Activated CD8-positive, alpha-beta T cell treated with anti-CD3 and anti-CD28 coated beads for 36 hours (primary cell): ENCODE measurements at places on chromosomes 3 and 15. TPM values are rescaled to one million over a fixed set of nuclear protein-coding genes. Genes with fewer than 3 reads are reported as not detected.

- H3K4me3 ChIP-seq, result no peak overlapping the region
- no peaks in the 10 kb centered on the region for H3K27me3 ChIP-seq
- no peaks in the 10 kb centered on the region for H3K4me1 ChIP-seq
- H3K27ac ChIP-seq, result no peak overlapping the region
These were observed 45.6 kb upstream of the LDHAL6B start for GRCh38 chr15:59160880-59161593.

- no peak for DNase-seq
- H3K27ac ChIP-seq, result no peak overlapping the region
- no peaks in the 10 kb centered on the region for H3K36me3 ChIP-seq
- no peak overlapping the region for H3K4me3 ChIP-seq
- peaks cover 15% of the 10 kb centered on the region for H3K4me1 ChIP-seq
- peaks cover 2% of the 10 kb centered on the region for H3K27me3 ChIP-seq
These were observed 15.2 kb downstream of the DAZL start for GRCh38 chr3:16589867-16590624.

- no peak for DNase-seq
- H3K27ac ChIP-seq, result no peak overlapping the region
- H3K36me3 ChIP-seq, result peaks cover 35% of the 10 kb centered on the region
- peaks cover 34% of the 10 kb centered on the region for H3K4me1 ChIP-seq
These were observed 2.9 kb downstream of the ITPR1 start for GRCh38 chr3:4496087-4496452.

DNA sequence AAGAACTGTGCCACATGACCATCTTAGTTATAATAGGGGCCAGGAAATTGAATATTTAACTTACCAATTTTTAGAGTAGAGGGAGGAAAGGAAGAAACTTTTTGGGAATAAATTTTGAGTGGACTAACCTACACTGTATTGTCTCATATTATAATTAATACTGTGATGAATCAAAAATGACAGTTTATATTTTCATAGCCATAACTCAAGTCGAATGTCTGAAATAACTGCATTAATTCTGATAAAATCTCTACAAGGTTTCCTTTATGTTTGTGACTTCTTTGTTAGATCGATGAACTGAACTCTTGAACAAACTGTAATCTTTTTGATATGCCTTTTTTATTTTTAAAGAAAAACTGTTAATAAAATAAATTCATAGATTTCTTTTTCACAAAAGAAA, 132.8 kb upstream of the DPH6 start:
- DNase-seq, result no peak
- H3K27me3 ChIP-seq, result peaks cover 7% of the 10 kb centered on the region
- H3K36me3 ChIP-seq, result no peaks in the 10 kb centered on the region
- H3K4me3 ChIP-seq, result no peak overlapping the region

DNA sequence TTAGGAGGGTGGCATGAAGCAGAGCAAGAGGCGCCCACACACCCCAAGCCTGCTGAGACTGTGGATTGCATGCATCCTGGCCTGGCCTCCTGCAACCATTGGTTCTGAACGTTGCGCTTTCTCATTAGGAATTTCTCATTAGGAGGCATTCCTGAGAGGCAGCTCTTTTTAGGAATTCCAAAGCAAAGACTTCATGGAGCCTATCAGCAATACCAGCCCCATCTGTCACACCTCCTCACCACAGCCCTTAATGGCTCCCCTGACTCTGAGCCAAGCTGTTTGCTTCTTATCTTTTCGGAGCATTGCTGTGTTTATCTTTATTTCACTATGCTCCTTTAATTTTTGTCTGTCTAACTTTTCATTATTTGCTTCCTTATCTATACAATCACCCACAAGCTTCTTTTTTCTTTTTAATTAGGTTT, 226.9 kb downstream of the CACNA2D3 start:
- no peak for DNase-seq
- H3K4me3 ChIP-seq, result no peak overlapping the region
- no peaks in the 10 kb centered on the region for H3K4me1 ChIP-seq
- no peaks in the 10 kb centered on the region for H3K27me3 ChIP-seq
- H3K36me3 ChIP-seq, result no peaks in the 10 kb centered on the region

GRCh38 chr3:23623844-23624243, 181.9 kb upstream of the UBE2E1 start:
- DNase-seq, result no peak
- H3K36me3 ChIP-seq, result no peaks in the 10 kb centered on the region
- H3K4me1 ChIP-seq, result peaks cover 6% of the 10 kb centered on the region
- peaks cover 2% of the 10 kb centered on the region for H3K27me3 ChIP-seq
- no peak overlapping the region for H3K27ac ChIP-seq

DNA sequence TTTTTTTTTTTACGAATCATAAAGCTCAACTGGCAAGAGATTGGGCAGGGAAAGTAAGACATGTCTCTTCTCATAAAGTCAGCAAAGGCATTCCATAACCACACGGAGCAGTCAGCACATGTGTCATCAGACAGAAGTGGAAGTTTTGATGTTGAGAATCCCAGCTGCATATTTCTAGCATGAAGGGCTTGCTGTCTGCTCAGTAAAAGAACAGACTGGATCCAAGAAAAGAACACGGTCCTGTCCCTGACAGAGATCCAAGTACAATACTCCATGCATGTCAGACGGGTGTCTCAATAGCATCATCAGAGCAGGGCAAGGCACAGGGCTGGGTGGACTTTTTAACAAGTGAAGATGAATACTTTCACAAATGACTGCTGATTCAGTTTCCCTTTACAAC, 38.2 kb downstream of the ABI3BP start:
- no peaks in the 10 kb centered on the region for H3K36me3 ChIP-seq
- H3K4me3 ChIP-seq, result no peak overlapping the region
- peaks cover 10% of the 10 kb centered on the region for H3K27me3 ChIP-seq
- no peaks in the 10 kb centered on the region for H3K4me1 ChIP-seq
- no peak for DNase-seq
- no peak overlapping the region for H3K27ac ChIP-seq

GRCh38 chr3:16375891-16376290, 110.9 kb downstream of the OXNAD1 start:
- peaks cover 90% of the 10 kb centered on the region for H3K36me3 ChIP-seq
- peak overlapping the region; percentile 86 for H3K27ac ChIP-seq
- peaks cover 100% of the 10 kb centered on the region for H3K4me1 ChIP-seq
- no peaks in the 10 kb centered on the region for H3K27me3 ChIP-seq

- no peak overlapping the region for H3K27ac ChIP-seq
- peaks cover 8% of the 10 kb centered on the region for H3K27me3 ChIP-seq
- no peaks in the 10 kb centered on the region for H3K36me3 ChIP-seq
- no peak for DNase-seq
- H3K4me1 ChIP-seq, result peaks cover 2% of the 10 kb centered on the region
These were observed 149.6 kb downstream of the CHDH start for GRCh38 chr3:53696401-53697172.

- H3K4me3 ChIP-seq, result no peak overlapping the region
- H3K27me3 ChIP-seq, result no peaks in the 10 kb centered on the region
- peaks cover 19% of the 10 kb centered on the region for H3K4me1 ChIP-seq
- DNase-seq, result no peak
- peaks cover 33% of the 10 kb centered on the region for H3K36me3 ChIP-seq
These were observed 40.9 kb downstream of the SEMA3G start for GRCh38 chr3:52403955-52404354.

DNA sequence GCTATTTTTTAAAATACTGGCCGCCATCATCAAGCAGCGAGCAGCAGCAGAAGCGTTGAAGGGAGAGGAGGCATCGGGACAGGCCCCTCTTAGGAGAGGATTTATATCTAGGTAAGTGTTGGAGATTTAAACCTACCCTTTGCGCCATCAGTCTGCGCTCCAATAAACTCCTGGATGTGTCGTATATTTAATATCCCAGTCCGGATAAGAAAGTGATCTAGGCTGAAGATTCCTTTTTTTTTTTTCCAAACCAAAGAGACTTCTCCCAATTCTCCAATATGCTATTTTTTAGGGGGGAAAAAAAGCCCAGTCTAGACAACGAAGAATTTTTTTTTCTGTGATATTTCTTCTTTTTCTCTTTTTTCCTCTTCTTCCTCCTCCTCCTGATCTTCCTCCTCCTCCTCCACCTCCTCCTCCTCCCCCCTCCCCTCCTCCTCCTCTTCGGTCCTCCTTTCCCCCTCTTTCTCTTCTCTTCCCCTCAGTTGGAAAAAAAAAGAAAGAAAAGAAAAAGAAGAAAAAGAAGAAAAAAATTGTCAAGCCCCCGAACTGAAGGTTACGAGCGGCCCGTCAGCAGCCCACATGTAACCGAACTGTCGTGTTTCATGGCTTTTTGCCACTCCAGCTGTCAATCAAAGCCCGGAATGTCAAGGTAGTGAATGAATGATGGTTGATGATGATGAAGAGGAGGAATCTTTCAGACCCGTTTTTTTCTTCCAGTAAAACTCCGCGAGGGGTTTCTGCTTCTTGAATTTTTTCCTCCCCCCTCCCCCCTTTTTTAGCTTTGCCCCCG, 835 bp downstream of the MEIS2 start:
- H3K27ac ChIP-seq, result no peak overlapping the region
- H3K27me3 ChIP-seq, result peaks cover 81% of the 10 kb centered on the region
- peak; percentile 15 for DNase-seq
- H3K36me3 ChIP-seq, result peaks cover 11% of the 10 kb centered on the region
- H3K4me3 ChIP-seq, result peak overlapping the region; percentile 76

DNA sequence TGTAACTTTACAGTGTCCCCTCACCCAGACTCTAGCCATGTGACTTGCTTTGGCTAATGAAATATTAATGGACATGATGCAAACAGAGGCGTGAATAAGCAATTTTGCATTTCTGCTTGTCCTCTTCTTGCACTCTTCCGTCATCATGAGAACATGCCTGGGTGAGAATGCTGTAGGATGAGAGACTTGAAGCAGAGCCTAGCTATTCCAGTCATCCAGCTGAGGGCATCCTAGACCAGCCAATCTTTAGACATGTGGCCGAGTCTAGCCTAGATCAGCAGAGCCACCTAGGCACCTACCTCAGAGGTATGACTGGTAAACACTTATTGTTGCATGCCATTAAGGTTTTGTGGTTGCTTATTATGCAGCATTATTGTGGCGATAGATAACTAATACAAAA, 450.5 kb upstream of the AZI2 start:
- no peaks in the 10 kb centered on the region for H3K4me1 ChIP-seq
- DNase-seq, result no peak
- H3K27me3 ChIP-seq, result no peaks in the 10 kb centered on the region
- no peak overlapping the region for H3K4me3 ChIP-seq
- H3K27ac ChIP-seq, result no peak overlapping the region

DNA sequence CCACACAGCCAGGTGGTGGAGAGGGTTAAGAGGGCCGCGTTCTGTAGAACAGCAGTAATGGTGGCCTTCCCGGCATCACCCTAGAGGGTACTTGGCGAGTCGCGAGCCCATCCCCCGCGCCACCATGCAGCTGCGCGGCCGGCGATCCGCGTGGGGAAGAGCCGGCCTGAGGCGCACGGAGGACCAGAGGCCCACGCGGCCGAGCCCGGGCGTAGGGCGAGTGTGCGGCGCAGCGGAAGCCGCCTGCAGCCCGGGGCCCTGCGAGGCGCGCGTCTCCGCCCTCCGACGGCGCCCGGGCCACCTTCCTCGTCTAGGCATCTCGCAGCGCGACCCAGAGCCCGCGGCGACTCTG, 423 bp downstream of the TKT start:
- peaks cover 35% of the 10 kb centered on the region for H3K4me1 ChIP-seq
- H3K27me3 ChIP-seq, result no peaks in the 10 kb centered on the region
- peak overlapping the region; percentile 93 for H3K4me3 ChIP-seq
- peak overlapping the region; percentile 81 for H3K27ac ChIP-seq
- DNase-seq, result peak; percentile 51

DNA sequence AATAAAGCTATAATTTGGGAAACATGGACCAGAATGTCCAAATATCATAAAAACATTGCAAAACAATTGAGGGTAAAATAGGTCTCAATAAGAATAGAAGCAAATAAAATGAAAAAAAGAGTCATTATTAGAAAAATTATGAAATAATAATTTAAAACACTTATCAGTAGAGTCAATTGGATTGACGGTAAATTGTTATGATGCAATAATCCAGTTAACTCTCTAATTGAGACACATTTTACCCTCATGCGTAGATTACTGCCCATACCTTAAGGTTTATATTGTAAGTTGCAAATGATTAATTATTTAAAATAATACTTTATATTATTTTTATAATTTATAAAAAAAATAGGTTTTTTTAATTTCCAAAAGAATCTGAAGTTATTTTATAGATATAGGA, 73.4 kb upstream of the POU1F1 start:
- peaks cover 4% of the 10 kb centered on the region for H3K27me3 ChIP-seq
- H3K27ac ChIP-seq, result no peak overlapping the region
- H3K4me3 ChIP-seq, result no peak overlapping the region
- H3K36me3 ChIP-seq, result no peaks in the 10 kb centered on the region
- DNase-seq, result no peak
- no peaks in the 10 kb centered on the region for H3K4me1 ChIP-seq

GRCh38 chr3:17300441-17300840, 415.7 kb downstream of the PLCL2 start:
- no peak for DNase-seq
- H3K27me3 ChIP-seq, result no peaks in the 10 kb centered on the region
- H3K27ac ChIP-seq, result peak overlapping the region; percentile 74
- H3K4me3 ChIP-seq, result peak overlapping the region; percentile 17

- DNase-seq, result no peak
- no peak overlapping the region for H3K27ac ChIP-seq
- H3K27me3 ChIP-seq, result peaks cover 2% of the 10 kb centered on the region
- no peaks in the 10 kb centered on the region for H3K36me3 ChIP-seq
- H3K4me1 ChIP-seq, result no peaks in the 10 kb centered on the region
These were observed 103.7 kb downstream of the CADPS start for GRCh38 chr3:62771331-62772072.

DNA sequence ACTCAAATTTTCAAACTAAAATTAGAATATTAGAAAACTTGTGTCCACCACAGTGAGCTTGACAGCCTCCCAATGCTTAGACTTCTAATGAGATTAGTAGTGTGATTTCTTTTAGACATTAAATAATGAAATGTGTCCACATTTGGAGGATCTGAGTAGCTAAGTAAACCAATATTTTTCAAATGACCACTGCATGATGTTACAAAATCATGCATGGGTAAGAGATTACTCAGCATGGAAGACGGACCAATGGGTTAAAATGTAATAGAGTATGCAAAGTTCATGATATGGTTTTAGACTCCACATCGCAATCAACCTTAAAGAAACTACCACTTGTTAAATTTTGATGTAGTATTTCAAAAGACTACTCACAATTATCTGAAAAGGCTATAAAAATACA, 130.6 kb downstream of the IMPG2 start:
- H3K4me3 ChIP-seq, result no peak overlapping the region
- no peaks in the 10 kb centered on the region for H3K36me3 ChIP-seq
- no peaks in the 10 kb centered on the region for H3K4me1 ChIP-seq
- no peak for DNase-seq
- peaks cover 9% of the 10 kb centered on the region for H3K27me3 ChIP-seq
- H3K27ac ChIP-seq, result no peak overlapping the region

- H3K27ac ChIP-seq, result no peak overlapping the region
- H3K36me3 ChIP-seq, result no peaks in the 10 kb centered on the region
- no peak overlapping the region for H3K4me3 ChIP-seq
- DNase-seq, result no peak
- peaks cover 14% of the 10 kb centered on the region for H3K27me3 ChIP-seq
- H3K4me1 ChIP-seq, result peaks cover 2% of the 10 kb centered on the region
These were observed 421.4 kb downstream of the MECOM start for GRCh38 chr3:169241991-169242707.

The RNF168 gene
- total RNA-seq, result 20.9 TPM

The CPN2 gene
- not detected for total RNA-seq

The DPPA2 gene
- not detected for total RNA-seq

The DGKG gene
- 0.36 TPM for total RNA-seq

The SLC9C1 gene
- total RNA-seq, result not detected

The HYAL1 gene
- total RNA-seq, result not detected
